ENCODE measurements at places on chromosomes 11 and 22.

GRCh38 chr11:16962146-16962545 is 52.1 kb downstream of the PLEKHA7 start:
- DNase-seq = no peak

DNA sequence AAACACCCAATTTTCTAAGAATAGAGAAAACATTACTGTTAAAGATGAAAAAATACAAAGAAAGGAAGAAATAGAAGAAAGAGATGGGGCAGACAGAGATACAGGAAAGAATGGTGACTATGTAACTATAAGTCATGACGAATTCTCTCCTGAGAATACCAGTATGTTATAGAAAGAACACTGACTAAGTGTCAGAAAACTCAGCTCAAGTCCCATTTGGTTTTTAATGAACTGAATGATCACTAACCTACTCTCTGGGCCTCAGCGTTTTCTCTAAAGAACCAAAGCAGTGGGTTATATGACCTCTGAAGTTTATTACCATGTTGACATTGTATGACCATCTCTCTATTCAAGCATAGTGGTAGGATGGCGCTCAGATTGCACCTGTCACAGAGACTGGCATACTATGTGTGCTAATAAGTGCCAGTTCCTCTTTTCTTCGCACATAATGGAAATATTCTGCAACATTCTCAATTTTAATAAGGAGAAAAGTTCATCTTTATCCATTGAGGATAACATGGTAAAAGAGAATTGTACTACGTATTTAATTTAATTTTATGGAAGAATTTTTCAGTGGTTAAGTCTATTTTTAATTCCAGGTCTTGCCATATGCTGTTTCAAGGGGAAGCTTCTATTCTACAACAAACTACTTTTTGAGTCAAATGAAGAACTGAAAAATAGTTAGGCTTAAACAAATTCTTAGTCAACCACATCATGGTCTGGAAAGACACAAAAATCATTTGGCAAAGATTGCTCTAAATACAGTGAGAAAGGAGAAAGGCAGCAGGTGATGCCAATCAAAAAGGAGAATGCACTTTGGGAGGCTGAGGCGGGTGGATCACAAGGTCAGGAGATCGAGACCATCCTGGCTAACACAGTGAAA is 25.0 kb upstream of the EED start:
- DNase-seq = peak; percentile 52

GRCh38 chr22:20427945-20428417 is 9.6 kb downstream of the SCARF2 start:
- no peak for DNase-seq

- DNase-seq = no peak
Measured at GRCh38 chr11:120647681-120648080, 136.1 kb downstream of the GRIK4 start.
